Thymus (tissue), 14 donors: ENCODE measurements at places on chromosomes 16 and 17. TPM values are rescaled to one million over a fixed set of nuclear protein-coding genes. Genes with fewer than 3 reads are reported as not detected.
A peak's percentile ranks its signal among the peaks of the same experiment; 100 is the strongest.

DNA sequence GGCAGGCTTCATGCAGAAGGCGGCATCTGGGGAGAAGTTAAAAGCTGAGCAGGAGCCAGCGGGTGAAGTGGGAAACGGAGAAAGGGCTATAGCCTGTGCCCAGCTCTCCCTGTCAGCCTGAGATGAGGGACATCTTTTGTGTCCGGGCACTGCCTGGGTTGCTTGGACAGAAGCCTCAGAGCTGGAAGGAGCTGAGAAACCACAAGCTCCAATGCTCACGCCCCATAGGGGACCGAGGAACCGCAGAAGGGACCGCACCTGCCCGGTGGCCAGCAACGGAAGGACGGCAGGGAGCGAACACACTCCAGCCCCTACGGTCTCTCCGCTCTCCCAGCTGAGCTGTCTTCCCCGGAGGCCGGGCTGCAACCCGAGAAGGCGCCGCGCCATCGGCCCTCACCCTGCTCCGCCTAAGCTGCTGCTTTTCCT, 175.8 kb downstream of the NPIPB11 start:
- no peak for DNase-seq

DNA sequence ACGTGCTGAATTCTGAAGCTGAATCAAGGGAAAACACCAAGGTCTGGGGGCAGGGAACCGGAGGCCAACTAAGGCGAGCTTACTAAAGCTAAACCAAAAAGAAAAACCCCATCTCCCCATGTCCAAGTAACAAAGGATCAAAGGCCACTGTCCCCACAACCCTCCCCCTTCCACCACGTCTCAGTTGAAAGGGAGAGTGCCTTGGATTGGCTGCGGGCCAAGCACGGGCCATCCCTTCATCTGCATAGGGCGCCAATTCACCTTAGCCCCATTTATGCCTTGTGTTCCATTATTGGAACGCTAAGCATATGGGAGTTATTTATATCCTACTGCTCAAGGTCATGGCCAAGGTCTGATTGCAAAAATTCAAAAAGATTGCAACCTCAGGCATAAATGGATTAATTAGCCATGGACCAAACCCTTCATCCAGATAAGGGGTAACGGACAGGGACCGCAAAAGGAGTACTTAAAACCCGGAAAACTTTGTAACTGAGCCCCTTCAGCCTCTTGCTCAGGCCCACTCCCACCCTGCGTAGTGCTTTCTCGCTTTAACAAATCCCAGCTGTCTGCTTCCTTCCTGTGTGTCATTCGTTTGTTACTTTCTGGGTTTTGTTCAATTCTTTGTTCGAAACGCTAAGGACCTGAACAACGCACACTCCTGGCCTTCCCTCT, 740 bp upstream of the ATP6V0D1 start:
- peak; percentile 61 for DNase-seq

GRCh38 chr17:74748279-74748528, 224 bp upstream of the NHERF1 start:
- no peak for DNase-seq

DNA sequence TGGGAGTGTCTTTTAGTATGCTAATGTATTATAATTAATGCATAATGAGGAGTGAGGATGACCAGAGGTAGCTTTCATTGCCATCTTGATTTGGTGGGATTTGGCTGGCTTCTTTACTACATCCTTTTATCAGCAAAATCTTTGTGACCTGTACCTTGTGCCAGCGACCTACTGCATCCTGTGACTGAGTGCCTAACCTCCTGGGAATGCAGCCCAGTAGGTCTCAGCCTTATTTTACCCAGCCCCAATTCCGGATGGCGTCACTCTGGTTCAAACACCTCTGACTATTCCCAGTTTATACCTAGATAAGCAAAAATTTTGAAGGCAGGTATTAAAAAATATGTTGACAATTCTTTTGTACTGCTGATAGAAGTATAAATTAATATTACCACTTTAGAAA, 10.5 kb upstream of the BLMH start:
- DNase-seq = no peak

DNA sequence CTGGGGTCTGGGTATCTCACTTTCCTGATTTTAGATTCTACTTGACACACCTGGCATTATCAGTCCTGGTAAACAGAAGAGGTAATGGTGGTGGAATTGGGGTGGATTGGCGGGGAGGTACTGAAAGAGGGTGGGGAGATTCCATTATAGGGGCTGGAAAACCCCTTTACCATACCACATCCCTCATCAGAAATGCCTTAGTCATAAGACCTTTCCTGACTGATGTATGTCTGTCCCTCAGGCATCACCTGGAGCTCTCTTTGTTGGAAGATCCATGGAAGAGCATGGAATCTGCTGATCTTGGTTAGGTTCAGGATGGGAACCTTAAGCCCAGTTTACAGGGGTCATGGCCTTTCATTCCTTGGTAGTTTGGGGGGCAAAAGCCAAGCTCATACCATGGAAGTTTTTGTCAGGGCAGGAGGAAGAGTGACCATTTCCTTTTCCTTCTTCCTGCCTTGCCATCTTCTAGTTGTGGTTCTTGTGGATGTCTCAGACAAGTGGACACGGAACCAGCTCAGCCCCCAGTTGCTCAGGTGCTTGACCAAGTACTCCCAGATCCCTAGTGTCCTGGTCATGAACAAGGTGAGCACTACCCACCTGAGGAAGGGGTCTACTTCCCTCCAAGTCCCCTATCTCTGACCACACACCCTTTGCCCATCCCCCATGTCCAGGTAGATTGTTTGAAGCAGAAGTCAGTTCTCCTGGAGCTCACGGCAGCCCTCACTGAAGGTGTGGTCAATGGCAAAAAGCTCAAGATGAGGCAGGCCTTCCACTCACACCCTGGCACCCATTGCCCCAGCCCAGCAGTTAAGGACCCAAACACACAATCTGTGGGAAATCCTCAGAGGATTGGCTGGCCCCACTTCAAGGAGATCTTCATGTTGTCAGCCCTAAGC, 3.3 kb downstream of the ERAL1 start:
- DNase-seq = no peak

GRCh38 chr17:33137426-33137825, 145.8 kb downstream of the SPACA3 start:
- no peak for DNase-seq

DNA sequence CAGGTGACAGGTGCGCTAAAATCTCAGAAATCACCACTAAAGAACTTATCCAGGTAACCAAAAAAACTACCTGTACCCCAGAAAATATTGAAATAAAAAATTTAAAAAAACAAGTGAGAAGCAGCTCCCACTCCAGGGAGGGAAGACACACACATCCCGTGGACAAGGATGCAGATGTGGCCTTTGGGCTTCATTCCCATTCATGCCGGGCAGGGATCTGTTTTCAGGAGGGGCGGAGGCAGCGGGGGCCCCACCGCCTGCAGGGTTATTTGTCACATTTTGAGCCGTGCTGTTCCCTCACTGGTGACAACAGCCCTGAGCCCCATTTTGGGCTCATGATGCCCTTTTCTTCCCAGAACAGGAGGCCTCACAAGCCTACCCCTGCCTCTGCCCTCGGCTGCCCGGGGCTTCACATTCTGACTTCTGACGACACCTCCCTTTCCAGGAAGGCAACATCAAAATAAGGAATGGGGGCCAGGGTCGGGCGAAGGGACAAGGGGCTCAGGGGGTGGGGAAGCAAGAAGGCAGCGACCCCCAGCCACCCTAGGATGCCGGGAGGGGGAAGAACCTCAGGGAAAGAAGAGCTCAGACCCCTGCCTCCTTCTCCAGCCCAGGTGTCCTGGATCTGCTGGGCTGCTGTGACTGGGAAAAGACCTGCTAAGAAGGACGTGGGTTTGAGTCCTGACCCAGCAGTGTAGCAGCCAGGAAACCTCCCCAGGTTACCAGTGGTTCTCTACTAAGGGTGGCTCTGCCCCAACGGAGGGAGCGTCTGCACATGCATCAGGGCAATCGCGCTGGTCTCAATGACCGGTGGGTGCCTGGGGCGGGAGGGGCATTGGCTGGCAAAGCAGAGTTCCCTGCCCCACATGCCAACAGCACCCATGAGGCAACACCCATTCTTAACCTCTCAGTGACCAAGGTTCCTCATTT, 2.3 kb upstream of the CD79B start:
- no peak for DNase-seq

- DNase-seq = no peak
These were observed 544 bp downstream of the CCP110 start for GRCh38 chr16:19524356-19524615.

GRCh38 chr17:67121316-67121891, 77.0 kb downstream of the CACNG1 start:
- no peak for DNase-seq

DNA sequence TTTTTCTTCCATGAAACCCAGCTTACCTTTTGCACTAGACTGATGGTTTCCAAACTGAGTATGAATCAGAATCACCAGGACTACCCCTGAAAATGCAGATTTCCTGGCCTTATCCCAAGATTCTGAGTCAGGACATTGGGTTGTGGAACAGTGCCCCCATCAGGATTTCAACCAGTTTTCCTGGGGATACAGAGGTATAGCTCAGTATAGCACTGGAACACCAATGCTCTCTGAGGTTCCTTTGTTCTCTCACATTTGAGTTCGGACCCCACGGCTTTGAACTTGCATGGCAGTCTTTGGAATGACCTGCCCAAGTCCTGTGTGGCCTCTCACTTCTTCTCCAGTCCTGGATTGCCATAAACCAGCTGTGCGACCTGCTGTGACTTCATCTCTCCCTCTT, 12.8 kb upstream of the CCL8 start:
- DNase-seq = no peak

GRCh38 chr16:26134588-26134987, 442.8 kb downstream of the HS3ST4 start:
- DNase-seq = no peak

DNA sequence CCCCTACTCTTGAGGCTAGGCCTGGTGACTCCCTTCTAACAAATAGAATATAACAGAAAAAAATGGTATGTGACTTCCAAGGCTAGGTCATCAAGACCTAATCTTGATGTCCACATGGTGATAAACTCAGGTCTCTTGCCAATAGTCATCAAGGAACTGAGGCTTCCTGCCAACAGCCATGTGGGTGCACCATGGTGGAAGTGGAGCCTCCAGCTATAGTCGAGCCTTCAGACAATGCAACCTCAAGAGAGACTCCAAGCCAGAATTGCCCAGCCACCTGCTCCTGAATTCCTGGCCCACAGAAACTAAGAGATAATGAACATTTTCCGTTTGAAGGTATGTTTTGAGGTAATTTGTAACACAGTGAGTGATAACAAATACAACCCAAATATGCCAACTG, 55.9 kb upstream of the SREBF1 start:
- DNase-seq = no peak

GRCh38 chr16:56370875-56371659, 54.3 kb downstream of the AMFR start:
- no peak for DNase-seq

GRCh38 chr17:42632949-42633444, 23.5 kb downstream of the TUBG1 start:
- no peak for DNase-seq

- no peak for DNase-seq
These were observed 1504.5 kb downstream of the CDH11 start for GRCh38 chr16:63617047-63617989.

- DNase-seq = no peak
These were observed 43.5 kb downstream of the MRPS23 start for GRCh38 chr17:57806167-57806830.

- DNase-seq = no peak
These were observed 174.7 kb downstream of the KATNIP start for GRCh38 chr16:27724482-27725235.

DNA sequence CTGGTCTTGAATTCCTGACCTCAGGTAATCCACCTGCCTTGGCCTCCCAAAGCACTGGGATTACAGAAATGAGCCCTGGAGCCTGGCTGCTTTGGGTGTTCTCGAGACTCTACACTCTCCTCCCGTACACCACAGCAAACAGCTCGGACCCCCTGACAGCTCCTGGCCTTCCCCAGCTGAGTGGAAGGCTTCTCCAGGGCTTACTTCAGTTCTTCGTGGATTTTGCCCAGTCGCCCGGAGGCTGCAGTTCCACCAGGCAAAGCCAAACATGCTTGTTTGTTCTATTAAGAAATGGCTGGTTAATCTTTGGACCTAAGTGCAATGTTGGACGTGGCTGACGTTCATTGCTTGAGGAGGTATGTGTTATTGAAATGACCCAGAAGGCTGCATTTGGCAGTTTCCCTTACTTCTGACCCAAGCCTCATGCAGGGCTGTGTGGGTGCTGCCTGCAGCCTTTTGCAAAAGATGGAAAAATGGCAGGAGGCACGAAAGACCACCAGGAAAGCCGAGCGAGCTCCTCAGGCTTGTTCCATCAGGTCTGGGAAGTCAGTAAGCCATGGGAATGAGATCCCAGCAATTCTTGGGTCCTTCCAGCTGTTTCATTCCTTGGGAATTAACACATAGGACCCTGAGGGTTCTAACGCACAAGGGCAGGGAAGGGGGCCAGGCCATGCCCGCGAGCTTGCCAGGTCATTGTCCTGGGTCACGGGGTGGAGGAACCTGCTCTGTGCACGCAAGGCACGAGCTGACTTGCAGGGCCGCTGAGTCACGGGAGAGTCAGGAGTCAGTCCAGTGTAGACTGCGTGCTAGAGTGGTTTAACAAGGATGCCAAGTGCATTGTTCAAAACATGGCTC, 23.9 kb upstream of the KLHDC4 start:
- DNase-seq = no peak

GRCh38 chr16:66639091-66639885, 34.8 kb downstream of the CMTM3 start:
- DNase-seq = no peak

DNA sequence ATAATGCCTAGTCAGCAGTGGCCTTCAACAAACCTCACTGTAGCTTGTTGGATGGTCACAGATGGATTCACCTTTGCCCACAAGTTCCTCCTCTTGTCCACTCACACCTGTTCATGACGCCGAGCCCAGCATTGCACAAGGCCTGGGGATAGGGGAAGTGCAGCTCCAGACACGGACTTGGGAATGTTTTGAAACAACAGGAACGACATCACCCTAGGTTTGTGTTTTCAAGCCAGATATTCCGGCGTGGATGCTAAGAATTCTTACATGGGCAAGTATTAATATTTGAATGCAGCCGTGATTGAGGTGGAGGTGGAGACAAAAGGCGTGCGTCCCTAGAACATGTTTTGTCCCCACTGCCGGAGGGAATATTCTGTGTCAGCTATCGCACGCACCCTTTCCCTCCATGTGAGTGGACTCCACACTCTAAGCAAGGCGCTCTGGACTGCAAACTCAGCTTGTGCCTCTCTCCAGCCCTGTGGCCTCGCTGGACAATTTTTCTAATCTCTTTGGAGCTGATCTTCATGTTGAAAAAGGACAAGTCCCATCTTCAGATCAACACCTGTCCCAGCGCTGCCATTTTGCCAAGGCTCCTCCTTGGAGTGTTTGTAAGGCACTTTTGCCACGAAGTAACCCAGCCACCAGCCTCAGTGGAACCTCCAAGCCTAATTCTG, 2.0 kb upstream of the BANP start:
- DNase-seq = no peak

Gene KCNG4
- total RNA-seq = not detected

Gene ENGASE
- total RNA-seq = 11.2 TPM

Gene SOCS7
- total RNA-seq = 10.4 TPM

Gene UTS2R
- total RNA-seq = 0.33 TPM

Gene RAB40C
- 20.1 TPM for total RNA-seq

Gene ADAMTS18
- total RNA-seq = 1.4 TPM

Gene PYDC1
- 1.3 TPM for total RNA-seq

Gene SMPD3
- 120 TPM for total RNA-seq

Gene NLRC3
- 18.8 TPM for total RNA-seq

Gene C1QTNF1
- 2.2 TPM for total RNA-seq
